ENCODE measurements at places on chromosomes 4 and X.
A peak's percentile ranks its signal among the peaks of the same experiment; 100 is the strongest.

DNA sequence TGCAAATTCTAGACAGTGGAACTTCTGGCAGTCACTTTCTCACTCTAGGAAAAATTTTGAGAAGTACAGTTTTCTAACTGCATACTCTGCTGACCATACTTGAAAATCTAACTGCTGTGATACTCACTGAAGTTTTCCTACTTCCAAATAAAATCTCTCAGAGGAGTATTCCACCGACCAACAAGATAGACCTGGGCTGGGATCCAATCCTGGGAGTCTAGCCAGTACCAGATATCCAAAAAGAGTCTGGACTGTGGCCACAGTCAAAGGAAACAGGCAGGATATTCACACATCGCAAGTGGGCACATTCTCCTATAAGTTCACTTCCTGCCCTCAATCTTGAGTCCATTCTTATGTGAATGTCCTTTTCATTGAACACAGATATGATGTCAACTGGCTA, 1138.7 kb upstream of the PCDH7 start:
- peak; percentile 9 for DNase-seq

- no peak for DNase-seq
Measured at GRCh38 chrX:71164071-71164470, 19.4 kb downstream of the NLGN3 start.

DNA sequence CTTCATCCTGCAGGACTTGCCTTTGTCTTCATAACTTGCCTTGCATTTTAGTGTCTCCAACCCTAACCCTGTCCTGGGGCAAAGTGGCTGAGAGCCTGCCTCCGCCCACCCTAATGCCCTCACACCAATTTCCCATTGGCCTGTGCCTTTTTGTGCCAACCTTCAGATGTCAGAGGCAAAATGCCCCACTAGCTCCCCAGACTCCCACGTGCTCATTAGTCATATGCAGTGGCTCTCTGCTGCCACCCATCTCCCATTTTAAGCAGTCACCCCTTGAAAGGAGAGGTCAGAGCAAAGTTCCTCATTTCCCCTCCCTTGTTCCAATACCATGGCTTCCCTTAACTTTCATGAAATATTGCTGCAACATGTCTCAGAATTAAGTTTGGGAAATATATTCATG, 74.8 kb upstream of the PASD1 start:
- no peak for DNase-seq

DNA sequence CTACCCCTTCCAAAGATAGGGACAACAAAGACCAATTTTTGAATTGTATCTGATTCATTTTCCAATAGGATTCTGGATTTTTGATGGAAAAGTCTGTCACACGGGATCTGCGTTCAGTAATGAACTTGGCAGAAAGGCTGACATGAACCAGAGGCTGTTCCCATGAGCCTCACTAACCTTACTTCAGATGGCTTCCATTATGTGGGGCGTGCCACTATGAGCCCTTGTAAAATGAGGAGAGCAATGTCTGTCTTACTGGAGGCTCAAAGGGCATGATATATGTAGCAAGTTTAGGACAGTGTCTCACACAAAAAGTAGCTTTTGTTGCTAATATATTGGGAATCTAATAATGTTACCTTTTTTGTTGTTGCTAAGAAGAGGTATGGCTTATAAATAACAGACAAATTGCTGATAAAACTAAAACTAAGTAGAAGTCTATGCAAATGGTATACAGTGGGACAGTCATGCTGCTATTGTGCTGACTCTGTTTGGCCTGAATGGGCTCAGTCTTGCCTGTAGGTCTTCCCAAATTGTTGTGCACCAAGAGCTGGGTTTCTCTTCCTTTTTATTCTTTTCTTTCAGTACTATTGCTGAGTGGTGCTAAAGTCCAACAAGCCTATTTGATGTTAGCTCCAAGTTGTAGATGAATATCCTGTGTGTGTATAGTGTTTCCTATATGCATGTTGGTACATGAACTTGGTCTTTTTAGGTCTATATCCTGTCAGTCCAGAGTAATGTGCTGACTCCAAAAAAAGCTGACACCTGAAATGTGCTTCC, 132.1 kb downstream of the SPRY1 start:
- DNase-seq, result no peak

DNA sequence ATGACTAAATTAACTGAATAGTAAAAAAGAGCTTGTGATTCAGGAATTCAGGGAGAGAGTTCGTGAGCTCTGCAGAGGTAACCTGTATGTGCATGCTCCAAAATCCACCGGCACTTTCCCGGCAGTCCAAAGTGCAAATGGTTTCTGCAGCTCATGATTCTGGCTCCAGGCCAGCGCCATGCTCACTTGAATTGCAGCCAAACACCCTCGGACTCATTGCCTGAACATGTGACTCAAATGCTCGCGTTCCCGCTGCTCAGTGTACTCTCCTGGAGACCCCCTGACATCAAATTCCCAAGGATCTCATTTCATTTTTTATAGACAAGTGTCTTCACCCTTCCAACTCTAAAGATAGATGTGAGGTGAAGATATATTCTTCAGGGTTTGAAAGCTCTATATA, 44.1 kb upstream of the SH3RF1 start:
- DNase-seq, result peak; percentile 40

DNA sequence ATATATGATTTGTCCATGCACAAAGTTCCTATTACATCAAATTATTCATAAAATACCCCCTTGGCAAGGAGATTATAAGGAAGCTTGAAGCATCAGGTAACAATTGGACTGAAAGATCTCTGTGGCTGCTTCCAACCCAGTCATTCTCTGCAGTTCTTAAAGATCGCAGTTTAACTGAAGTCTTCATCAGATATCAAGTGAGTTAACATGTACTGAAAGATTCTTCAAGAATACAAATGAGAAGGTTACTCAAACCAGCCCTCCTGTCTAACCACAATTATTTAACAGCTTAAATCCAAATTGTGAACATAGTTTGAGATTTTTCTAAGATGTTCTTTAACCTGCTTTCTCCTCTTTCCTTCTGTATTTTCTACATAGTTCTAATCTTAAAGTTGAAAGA, 56.1 kb downstream of the SLC10A7 start:
- no peak for DNase-seq

DNA sequence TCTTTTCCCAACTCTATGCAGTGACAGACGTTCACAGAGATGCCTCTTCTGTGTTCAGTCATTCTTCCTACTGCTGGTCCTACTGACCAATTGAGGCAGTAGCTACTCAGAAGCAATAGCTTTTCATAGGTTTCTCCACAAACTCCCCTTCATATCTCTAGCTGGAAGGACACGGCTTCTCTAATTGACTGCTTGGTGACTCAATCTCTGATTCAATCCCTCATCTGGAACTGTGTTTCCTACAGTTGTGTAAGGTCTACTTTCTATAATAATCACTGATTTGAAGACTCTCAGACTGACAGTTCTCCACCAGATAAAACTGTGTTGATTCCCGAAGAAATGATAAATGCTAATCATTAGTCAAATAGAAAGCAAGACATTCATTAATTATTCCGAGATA, 111.5 kb downstream of the DTHD1 start:
- no peak for DNase-seq

DNA sequence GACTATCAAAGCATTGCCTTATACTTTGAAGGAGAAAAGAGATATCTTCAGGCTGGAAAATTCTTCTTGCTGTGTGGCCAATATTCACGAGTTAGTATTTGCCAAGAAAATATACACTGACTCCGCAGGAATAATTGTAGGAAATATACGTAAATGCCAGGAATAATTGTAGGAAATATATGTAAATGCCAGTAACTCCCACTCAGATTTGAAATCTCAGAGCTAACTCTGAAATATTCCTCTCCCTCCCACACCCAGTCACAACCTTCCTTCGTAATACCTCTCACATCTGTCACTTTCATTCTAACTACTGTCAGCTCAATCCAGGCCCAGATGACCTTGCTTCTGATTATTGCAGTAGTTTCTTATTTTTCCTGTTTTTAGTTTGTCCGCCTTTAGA, 73.5 kb downstream of the WDR19 start:
- no peak for DNase-seq

DNA sequence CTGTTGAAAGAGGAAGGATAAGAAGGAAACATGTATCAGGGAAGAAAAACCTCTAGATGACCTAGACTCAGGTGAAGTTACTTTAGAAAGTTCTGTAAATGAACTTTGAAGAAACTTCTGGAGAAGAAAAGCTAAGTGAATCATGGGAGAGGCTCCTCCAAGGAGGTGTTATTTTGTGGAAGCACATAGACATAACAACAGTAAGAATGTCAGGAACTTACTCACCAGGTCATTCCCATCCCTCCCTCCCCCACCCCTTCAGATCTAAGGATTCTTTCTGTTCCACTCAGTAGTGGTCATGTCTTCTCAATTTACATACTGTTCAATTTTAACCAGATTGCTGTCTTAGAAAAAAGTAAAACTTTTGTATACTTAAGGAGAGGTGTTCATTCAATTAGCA, 310.5 kb upstream of the DDX53 start:
- DNase-seq, result no peak

DNA sequence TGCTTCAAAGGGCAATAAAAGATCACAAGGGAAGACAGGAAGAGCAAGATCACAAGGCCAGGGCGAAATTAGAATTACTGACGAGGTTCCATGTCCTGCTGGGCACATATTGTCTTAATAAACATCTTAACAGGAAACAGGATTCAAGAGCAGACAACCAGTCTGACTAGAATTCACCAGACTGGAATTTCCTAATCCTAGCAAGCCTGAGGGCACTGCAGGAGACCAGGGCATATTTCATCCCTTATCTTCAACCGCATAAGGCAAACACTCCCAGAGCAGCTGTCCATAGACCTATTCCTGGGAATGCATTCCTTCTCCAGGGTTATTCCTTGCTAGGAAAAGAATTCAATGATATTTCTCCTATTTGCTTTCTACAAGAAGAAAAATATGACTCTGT, 12.4 kb upstream of the TDO2 start:
- DNase-seq, result no peak

DNA sequence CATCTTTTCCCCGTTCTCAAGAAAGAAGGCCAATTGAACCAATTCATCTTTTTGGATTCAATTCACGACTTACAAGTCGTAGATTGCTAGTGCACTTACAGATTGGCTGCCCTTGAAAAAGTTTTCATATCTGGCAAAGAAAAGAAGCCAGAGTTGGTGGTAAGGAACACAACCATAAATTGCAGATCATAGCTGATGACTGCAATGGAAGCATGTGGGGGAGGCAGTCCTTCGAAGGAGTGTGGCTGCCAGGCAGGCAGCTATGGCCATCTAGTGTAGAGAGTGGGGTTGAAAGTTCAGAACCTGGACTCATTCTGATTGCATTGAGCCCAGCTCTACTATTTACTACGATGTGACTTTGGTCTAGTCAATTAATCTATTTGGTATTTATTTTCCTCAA, 4.5 kb downstream of the GPM6A start:
- no peak for DNase-seq

GRCh38 chr4:111963158-111963700, 182.0 kb upstream of the FAM241A start:
- no peak for DNase-seq

Data from hippocampal formation (tissue), 2 donors.